ENCODE measurements at places on chromosomes 4 and X.

DNA sequence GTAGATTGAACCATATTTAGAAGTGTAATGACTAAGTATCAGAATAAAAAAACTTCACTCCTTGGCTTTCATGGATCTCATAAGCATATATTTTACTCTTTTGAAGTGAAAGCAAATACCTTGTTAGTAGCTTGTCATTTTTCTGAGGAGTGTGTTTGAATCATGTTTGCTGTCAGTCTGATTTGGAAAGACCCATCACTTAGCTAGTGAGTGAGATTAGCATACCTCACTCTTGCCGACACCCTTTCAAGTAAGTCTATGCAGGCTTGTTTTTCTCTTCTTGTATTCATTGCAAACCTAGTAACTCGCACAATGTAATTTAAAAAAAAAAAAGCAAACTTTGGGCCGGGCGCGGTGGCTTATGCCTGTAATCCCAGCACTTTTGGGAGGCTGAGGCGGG lies 360.0 kb downstream of the ARHGAP24 start:
- DNase-seq = no peak

DNA sequence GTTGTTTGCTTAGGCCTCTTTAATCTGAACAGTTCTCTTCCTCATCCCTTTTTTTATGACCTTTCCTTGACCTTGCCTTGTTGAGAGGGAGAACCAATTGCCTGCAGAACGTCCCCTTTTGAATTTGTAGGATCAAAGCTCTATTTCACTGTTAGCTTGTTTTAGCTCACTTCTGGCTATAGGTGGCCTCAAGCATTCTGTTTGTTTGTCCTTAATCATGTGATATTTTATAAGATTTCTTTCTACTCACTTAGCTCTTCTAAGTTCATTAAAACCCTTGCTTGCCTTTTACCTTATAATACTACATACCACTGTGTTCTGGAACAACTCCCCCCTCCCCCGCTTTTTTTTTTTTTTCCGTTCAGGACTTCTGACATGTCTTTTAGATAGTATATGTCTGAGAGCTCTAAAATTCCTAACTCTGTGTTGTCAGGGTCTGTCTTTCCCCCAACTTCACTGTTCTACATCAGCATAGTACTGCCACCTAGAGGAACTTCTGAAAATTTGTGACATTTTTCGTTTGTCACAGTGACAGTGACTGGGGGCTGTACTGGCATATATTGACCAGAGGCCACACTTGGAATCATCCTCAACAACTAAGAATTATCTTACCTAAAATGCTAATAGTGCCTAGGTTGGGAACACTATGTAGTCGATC lies 128.5 kb downstream of the LARP7 start:
- DNase-seq = no peak

DNA sequence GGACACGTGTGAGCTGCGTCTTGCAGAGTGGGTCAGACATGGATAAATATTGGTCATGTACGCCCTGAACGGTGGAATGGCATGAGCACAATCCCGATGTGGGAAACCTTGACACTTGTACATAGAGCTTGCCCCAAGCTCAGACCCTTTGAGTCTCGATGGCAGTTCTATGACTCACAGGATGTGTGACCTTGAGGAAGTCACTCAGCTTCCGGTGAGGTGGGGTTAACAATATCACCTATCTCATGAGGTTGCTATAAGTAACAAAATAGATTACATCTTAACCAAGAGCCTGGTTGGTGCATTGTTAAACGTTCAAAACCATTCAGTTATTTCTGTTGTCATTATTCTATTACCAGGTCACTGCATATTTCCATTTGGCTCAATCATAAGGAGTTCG lies 109.1 kb upstream of the TBL1X start:
- no peak for DNase-seq

GRCh38 chrX:152632445-152633097 lies 5.1 kb upstream of the GABRQ start:
- peak; percentile 75 for DNase-seq

DNA sequence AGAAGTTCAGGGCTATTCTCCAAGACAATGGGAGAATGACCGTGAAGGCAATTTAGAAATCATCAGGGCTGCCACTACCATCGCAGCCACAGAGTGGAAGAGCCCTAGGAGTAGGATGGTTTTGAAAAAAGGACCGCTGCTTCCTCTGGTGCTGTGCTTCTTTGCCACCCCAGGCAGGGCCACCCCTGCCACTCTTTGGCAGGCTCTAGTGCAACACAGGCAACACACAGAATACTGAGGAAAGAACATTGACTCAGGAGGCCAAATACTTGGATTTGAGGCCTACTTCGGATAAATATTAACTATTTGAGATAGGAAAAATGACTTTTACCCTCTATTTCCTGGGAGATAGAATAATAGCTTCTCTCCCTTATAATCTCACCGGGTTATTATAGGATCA lies 228.9 kb upstream of the BOD1L1 start:
- no peak for DNase-seq

DNA sequence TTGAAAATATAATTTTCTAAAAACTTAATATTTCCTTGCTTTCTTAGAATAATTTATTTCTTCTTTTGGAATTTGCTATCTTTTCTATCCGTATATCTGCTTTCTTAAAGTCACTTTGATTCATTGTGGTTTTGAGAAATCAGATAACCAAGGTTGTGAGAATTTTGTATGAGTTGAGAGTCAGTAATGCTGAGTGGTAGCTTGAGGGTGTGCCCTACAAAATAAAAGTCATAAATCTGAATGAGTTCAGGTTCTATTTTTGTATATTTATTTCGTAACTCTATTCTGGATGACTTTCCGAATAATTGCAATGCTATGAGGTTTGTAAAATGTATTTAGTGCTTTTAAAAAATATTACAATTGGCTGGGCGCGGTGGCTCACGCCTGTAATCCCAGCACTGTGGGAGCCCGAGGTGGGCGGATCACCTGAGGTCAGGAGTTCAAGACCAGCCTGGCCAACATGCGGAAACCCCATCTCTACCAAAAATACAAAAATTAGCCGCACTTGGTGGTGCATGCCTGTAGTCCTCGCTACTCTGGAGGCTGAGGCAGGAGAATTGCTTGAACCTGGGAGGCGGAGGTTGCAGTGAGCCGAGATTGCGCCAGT lies 8.9 kb downstream of the COPS4 start:
- DNase-seq = no peak

GRCh38 chr4:125719987-125720386 lies 405.2 kb downstream of the FAT4 start:
- DNase-seq = no peak

GRCh38 chr4:163544407-163545038 lies 50.0 kb downstream of the TMA16 start:
- peak; percentile 79 for DNase-seq

DNA sequence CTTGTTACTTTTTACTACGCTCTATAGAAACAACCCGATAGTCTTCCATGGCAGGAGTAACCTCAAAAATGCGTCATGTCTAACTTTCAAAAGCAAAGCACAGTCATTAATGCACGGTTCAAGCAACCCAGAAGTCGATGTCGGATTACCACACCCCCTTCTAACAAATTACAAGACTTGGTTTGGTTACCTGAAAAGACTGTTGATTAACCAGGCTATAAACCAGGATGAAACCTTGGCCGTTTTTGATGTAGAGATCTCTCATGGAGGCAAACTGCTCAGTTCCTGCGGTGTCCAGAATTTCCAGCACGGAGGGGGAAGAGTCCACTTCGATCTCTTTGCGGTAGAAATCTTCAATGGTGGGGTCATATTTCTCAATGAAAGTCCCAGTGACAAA lies 2.4 kb downstream of the RAP2C start:
- no peak for DNase-seq

GRCh38 chrX:107506596-107507031 lies 57.2 kb downstream of the FRMPD3 start:
- DNase-seq = no peak
